ENCODE measurements at places on chromosomes 4 and X.

- DNase-seq, result no peak
Measured at GRCh38 chr4:24703298-24703697, 92.1 kb upstream of the SOD3 start.

- no peak for DNase-seq
Measured at GRCh38 chrX:39795605-39796004, 302.2 kb downstream of the BCOR start.

DNA sequence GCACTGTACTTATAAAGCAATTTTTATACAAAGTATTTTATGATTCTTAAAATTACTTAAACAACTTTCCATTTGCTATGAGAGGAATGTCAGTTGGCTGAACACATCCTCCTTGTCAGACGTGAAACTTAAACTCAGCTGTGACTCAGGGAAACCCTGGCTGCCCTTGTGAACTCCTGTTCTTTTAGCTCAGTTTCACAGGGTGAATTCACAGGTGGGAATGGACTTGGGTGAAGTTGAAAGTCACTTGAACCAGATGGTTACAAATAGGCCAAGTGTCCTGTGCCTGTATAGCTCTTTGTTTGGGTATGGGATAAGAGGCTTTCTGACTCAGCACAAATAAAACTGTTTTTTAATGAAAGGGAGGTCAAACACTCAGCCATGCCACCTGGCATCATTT lies 67.4 kb upstream of the FAM47B start:
- no peak for DNase-seq

- peak; percentile 100 for DNase-seq
Measured at GRCh38 chr4:77075869-77076799, at the start of gene CCNI. TSS of gene CCNI (minus strand) at chr4:77075989. CDS start at chr4:77066362, 9,627 bp downstream.

DNA sequence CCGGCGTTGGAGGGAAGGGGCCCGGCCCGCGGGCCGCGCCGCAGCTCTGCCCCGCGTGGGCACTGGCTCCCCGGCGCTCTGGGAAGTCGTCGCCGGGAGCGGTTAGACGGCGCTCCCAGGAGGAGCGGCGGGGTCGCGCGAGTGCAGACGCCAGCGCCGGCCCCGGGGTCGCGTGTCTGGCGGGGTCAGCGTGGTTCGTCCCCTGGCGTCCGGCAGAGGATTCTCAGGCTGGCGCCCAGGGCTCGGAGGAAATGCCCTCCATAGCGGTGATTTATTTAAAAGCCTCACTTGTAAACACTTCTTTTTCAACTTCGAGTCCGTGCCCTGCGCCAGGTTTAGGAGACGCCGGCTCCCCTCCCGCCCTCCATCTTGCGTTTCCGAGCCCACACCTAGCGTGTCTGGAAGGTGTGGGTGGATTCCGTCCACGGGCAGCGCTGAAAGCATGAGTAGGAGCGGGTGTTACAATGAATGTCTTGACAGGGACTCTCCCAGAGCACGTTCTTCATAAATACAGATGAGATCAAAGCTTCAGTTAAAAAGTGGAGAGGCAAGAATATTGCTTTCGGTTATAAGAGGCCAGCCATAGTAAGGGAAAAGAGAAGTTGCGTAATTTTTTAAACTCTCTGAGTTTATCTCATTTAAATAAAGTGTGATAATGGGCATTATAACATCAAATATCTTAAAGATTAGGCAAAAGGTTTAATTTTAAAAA lies 692 bp downstream of the FAM241A start:
- DNase-seq, result peak; percentile 75

GRCh38 chr4:6275898-6276806 lies 6.5 kb downstream of the WFS1 start:
- DNase-seq, result peak; percentile 57

DNA sequence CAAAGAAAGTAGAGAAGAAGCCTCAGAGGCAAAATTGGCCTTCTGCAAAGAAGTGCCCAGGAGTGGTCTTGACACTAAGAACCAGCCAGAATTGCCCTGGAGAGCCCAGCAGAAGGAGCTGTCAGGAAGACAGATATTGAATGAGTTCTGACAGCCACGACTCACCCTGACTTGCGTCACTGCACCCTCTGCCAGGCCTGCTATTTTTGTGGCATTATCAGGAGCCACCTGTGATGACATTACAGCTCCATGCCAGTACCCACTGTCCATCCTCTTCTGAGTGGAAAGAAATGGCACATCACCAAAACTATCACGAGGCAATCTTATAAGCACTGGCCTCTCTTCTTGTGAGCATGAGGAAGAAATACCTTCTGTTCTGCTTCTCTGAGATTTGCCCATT lies 67.7 kb downstream of the SMIM20 start:
- no peak for DNase-seq

DNA sequence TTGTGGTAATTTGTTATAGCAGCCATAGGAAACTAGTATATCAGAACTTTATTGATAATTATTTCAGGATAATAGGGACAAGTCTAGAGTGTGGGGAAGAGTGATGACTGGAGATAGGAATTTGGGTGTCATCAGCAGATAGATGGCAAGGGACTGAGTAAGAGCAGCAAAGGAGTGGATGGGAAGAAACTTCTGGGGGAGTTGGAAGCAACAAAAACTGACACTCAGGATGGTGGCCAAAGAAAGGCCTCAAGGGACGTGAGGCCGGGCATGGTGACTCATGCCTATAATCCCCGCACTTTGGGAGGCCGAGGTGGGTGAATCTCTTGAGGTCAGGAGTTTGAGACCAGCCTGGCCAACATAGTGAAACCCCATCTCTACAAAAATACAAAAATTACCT lies 9.1 kb upstream of the SLC25A5 start:
- DNase-seq, result no peak

DNA sequence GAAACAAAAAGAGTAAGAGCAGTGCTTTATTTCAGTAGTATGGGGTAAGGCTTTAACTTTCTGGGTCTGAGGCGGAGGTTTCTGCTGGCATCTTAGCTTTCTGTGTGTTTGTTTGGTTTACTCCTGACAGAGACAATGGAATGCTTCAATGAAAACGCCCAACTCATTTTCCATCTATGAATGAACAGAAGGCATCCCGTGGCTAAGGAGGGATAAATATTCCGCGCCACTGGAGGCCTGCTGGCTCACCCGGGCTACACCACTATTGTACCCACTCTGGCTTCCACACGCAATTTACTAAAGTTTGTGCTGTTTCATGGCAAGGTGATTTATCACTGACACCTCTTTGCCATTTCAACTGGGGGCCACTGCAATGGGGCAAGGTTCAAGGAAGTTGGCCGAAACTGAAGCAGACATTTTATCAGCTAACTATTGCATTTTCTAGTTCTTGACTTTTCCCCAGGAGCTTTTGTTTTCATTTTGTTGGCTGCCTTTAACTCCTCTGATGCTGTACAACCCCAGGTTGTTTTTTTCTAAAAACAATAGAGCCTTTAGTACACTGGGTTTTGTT lies 32.8 kb upstream of the PPARGC1A start:
- peak; percentile 21 for DNase-seq

DNA sequence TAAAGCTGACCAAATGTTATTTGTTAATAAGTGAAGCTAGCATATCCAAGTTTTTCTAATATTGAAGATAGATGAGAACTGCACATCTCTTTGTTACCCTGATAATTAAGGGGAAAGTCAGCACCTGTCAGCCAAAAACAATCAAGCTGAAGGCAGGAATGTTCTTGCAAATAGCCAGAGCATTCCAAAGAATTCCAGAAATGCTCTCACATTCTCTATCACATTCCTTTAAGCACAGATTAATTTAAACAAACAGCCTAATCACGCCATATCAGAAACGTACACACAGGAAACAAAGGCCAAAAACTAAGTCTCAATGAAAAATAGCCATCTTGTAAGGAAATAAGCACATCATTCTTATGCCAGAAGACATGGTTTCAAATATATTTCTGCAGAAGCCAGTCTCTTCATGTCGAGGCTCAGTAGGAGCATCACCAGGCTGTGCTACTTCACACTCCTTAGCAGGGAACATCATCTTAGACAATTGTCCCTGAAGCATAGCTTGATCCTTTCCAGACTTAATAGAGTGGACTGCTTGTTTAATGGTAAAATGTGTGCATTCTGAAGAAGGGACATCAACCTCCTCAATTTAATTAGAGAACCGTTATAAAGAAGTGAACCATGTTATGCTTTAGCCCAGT lies 252.9 kb upstream of the TTC29 start:
- DNase-seq, result no peak

GRCh38 chrX:100695991-100696390 lies 35.9 kb downstream of the SYTL4 start:
- DNase-seq, result no peak

GRCh38 chr4:56466910-56467283 lies 520 bp upstream of the SRP72 start:
- DNase-seq, result no peak

GRCh38 chr4:11599064-11599463 lies 170.4 kb upstream of the HS3ST1 start:
- no peak for DNase-seq

DNA sequence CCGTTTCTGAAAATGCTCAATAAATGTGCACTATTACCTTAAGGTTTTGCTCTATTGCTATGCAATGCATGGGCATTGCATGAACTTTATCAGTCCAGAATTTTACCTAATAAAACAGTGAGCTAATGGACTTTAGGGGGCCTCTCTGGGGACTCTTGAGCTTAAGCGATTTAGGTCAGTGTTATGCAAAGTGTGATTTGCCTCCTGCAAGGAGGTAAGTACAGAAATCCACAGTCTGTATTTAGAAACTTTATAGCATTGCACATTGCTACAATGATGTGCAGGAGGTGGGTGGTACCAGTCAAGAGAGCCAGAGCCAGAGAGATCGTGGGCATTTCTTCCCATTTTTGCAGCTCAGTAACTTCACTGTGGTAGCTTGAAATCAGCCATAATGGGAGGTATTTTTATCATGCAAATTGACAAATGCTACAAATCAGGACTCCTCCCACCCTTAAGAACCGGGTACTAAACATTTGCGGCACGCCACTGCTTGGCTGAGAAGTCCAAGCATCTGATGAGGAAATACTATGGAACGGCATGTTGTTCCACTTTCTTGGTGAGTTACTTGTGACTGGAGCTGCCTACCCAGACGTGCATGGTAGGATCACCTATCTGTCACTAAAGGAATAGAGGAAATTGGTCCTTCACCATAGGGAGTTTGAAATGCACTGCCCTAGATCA lies 174.6 kb upstream of the PGRMC2 start:
- DNase-seq, result no peak

GRCh38 chr4:147057611-147058190 lies 112.0 kb upstream of the TTC29 start:
- no peak for DNase-seq

DNA sequence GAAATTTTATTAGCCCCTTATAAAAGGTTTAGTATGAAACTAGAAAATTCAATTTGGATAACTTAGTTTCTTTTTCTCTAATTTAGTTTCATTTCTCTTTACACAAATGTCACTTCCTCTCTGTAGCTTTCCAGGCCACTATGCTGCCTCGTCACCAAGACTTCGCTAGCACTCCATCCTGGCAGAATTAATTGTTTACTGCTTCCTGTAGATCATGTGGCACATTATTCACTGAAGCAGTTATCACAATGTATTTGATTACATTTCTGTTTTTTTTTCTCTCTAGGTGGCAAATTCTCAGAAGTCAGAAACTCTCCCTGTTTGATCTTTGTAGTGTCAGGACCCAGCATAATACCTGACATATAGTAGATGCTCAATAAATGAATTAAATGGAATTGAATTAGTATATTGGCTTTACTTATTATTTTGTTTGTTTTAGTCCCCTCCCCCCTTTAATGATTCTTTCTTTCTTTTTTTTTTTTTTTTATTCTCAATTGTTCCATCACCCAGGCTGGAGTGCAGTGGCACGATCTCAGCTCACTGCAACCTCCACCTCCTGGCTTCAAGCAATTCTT lies 9.3 kb upstream of the SAT1 start:
- no peak for DNase-seq

DNA sequence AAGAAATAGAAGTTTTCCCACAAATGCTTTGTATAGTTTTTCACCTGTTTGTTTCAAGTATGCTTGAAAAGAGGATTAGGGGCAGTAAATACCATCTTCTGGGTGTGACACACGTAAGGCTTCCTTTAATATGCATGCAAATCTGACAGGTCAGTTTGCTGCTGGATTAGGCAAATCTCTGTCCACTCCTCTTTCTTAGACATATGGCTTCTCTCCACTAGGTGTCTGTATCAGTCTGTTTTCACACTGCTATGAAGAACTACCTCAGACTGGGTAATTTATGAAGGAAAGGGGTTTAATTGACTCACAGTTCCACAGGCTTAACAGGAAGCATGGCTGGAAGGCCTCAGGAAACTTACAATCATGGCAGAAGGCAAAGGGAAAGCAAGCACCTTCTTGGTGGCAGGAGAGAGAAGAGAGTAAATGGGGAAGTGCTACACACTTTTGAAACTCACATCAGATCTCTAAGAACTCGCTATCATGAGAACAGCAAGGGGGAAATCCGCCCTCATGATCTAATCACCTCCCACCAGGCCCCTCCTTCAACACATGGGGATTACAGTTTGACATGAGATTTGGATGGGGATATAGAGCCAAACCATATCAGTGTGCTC lies 66.9 kb downstream of the TAB3 start:
- DNase-seq, result no peak

DNA sequence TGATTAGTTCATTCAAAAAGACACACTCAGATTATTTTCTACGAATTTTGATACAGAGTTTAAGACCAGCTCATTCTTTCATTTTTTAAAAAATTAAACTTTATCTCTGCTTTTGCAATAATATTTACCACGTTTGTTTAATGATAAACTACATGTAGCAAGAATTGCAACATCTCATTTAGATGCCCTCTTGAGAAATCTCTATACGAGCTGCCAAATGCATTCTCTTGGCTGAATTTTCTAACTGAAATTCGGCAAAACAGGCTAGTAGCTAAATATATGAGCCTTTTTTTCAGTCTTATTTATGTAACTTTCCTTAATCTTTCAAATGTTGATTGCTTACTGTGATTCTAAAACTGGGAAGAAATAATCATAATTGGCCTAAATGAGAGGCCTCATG lies 2.1 kb upstream of the GC start:
- DNase-seq, result no peak

DNA sequence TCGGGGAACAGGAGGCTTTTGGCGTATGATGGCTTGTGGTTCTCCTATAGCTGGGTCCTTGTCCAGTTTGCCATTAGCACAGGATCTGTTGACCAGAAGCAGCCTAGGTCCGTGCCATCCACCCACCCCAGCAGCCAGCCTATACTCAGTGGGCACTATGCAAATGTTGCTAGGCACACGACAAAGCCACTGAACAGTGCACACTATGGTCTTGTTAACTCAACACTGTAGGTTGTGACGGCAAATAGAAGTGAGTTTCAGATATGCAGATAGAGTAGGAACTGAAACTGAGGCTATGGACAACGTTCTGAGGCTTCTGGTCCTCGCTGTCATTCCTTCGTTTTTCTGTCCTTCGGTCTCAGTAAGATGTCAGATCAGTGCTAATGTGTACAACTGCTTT lies 541.3 kb upstream of the TENM3 start:
- DNase-seq, result no peak

- no peak for DNase-seq
Measured at GRCh38 chr4:30460818-30461217, 259.4 kb upstream of the PCDH7 start.

DNA sequence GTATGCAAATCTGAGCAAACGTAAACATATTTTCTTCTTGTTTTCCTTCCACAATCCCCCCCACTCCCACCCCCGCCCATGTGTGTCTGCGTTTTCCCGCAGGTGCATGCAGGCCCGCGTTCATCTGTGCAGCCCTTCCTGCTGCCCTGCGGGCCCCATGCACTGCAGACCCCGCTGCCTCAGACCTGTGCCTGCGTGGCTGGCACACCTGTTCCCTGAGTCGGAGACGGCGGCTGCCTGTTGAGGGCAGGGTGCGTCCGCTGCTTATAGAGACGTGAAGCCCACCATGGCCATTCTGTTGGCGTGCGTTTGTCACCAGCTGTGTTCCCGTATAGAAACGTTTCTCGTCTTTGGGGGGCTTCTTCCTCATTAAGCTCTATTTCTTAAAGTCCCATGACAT lies 51.5 kb downstream of the PCGF3 start:
- no peak for DNase-seq

Data from eye (tissue), 1 donor.